Pancreas (tissue), 10 donors: ENCODE measurements at places on chromosomes 13 and 19. TPM values are rescaled to one million over a fixed set of nuclear protein-coding genes. Genes with fewer than 3 reads are reported as not detected.

DNA sequence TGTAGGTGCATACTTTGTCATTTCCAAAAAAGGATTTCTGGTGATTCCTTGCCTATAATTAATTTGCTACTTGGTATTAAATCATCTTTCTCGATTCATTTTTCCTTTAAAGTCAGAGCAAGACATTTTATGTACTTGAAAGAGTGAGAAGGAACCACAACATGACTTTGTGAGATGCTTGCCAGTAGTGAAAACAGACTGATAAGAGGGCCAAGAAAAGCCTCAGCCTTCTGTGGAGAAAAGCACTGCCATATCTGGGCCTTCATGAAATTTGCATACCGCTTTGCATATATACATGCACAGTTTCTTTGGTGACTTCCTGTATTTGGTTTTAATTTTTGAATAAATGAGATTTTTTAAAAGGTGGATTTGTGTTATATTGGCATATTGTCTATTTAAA is 128.4 kb downstream of the CDK8 start:
- DNase-seq = no peak

DNA sequence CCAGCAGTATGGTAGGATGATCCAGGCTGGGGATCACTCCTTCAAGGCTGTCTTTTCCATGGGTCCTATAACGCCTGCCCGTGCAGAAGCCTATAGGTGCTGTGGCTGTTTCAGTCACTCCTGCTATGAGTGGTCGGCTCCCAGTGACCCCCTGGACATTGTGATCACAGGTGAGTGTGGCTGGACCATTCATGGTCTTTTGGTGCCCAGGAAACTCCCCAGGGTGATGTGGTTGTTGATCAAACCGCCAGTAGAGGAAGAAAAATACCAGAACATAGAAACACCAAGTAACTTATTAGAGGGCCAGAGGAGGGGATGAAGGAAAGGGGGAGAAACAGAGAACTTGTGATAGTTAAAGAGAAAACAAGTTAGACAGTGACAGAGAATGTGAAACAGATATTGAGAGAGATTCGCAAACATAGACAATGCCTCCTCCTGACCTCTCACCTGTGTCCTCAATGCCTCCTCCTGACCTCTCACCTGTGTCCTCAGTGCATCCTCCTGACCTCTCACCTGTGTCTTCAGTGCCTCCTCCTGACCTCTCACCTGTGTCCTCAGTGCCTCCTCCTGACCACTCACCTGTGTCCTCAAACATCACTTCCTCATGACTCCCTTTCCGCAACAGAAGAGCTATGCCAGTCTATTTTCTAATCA is 19.4 kb downstream of the LAIR2 start:
- DNase-seq = no peak

- no peak for DNase-seq
Observed at GRCh38 chr13:31081316-31081715, 80.4 kb downstream of the HSPH1 start.

- no peak for DNase-seq
Observed at GRCh38 chr13:35514801-35515502, 38.5 kb upstream of the MAB21L1 start.

DNA sequence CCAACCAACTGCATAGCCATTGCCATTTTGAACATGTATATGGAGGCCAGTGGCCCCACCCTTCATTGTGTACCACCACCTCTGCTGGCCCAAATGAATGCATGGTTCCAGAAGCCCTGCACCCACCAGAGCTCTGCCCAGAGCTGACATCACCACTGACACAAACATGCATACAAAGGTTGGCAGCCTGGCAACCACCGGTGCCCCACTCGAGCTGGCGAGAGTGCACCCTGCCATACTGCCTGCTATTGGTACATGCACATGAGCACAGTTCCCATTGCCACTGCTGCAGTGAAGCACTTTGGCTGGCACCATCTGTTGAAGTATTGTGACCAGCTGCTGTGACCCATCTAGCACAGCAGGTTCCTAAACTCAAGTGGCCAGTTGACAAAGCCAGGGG is 1564.9 kb downstream of the OLFM4 start:
- DNase-seq = no peak

- peak; percentile 92 for DNase-seq
Observed at GRCh38 chr19:38596057-38596981, 21.4 kb downstream of the MAP4K1 start.

DNA sequence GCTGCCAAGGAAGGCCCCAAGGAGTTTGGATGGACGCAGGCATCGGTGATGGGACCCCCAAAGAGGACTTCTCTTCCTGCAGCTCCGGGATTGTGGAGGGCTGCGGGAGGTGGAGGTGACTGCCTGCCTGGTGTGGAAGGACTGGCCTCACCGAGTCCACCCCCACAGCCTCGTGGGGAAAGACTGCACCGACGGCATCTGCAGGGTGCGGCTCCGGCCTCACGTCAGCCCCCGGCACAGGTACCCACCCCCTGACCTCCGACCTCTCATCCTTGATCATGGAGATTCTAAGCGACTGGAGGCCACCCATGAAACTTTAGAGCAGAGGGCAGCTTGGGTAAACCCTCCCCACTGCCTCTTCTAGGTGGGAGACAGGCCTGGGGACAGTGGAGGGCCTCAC is 16.9 kb upstream of the CLASRP start:
- DNase-seq = no peak

DNA sequence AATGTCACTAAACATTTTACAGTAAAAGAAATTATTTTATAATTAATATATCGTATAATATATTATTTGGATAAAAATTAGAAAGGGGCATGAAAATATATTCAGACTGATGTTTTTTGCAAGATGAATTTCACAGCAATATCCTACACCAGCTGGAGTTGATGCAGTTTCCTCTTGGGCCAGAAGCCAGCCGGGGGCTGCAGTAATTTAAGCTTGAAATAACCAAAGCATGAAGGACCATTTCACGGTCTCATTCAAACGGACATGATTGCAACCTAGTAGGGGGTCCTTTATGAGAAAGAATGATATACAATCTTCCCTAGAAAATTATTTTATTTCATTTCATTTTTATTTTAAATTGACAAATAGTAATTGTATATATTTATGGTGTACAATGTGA is 797.2 kb upstream of the PCDH9 start:
- no peak for DNase-seq

DNA sequence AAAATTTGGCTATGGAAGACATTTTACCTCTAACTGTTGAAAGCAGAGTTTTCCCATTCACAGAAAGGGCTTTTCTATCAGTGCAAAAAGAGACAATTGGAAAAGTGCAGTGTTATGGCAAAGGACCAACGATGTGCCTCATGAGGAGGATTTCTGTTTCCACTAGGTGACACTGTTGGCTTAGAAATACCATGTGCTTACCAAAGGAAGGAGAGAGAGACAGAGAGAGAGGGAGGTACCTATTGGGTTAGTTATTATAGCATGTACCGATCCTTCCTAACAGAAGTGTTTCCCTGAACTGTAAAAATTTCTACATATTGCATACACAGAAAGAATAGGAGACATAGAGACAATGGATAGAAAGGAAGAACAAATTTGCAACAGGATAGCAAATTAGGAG is 23.9 kb upstream of the PSG4 start:
- DNase-seq = no peak

- no peak for DNase-seq
Observed at GRCh38 chr19:17767559-17767958, 16.3 kb downstream of the FCHO1 start.

GRCh38 chr13:113489549-113490495 is 689 bp downstream of the DCUN1D2 start:
- peak; percentile 83 for DNase-seq

DNA sequence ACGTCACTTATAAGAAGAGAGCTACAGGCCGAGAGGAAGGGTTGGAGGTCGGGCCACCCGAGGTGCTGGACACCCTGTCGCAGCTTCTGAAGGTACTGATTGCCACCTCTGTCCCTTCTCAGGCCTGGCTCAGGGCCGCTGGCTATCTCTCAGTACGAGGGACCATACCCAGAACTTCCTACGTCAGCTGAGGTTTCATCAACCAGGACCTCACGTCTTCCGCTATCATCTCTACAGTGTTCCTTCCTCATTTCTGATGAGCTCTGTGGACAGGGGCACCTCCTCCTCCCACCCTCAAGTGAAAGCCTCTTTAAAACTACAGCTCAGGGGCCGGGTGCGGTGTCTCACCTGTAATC is 58.2 kb upstream of the USE1 start:
- no peak for DNase-seq

GRCh38 chr13:49366841-49367240 is 77.0 kb downstream of the CAB39L start:
- DNase-seq = no peak

DNA sequence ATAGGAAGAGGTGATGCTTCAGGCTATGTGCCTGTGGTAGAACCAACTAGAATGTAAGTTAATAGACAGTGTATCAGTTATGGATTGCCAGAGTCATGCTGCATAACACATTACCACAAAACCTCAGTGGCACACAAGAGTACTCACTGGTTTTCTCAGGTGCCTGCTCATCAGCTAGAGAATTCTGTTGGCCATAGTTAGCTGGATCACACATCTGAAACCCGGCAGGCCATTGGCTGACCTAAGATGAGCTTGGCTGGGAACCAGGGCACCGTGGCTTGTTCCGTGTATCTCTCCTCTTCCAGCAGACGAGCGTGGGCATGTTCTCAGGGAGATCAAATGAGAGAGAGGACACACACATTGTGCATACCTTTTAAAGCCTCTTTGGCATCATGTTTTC is 76.7 kb downstream of the TEX26 start:
- DNase-seq = no peak

The NLRP9 gene
- not detected for total RNA-seq

The CIC gene
- 37.6 TPM for total RNA-seq

The NCAN gene
- total RNA-seq = not detected

The KLC3 gene
- total RNA-seq = 2.4 TPM

The PEX11G gene
- total RNA-seq = 2.3 TPM

The CNN1 gene
- 0.43 TPM for total RNA-seq

The DACH1 gene
- 2.5 TPM for total RNA-seq
